H9 (cell line): ENCODE measurements at places on chromosomes 6 and 20.

GRCh38 chr6:12947151-12947871, 230.7 kb downstream of the PHACTR1 start:
- DNase-seq: no peak

- DNase-seq: peak; percentile 61
These were observed 30.1 kb downstream of the RIMS4 start for GRCh38 chr20:44780226-44780625.

- peak; percentile 79 for DNase-seq
These were observed 10.4 kb upstream of the GCNT2 start for GRCh38 chr6:10510592-10511367.

GRCh38 chr20:45456632-45457031, 12.9 kb upstream of the WFDC2 start:
- peak; percentile 73 for DNase-seq

DNA sequence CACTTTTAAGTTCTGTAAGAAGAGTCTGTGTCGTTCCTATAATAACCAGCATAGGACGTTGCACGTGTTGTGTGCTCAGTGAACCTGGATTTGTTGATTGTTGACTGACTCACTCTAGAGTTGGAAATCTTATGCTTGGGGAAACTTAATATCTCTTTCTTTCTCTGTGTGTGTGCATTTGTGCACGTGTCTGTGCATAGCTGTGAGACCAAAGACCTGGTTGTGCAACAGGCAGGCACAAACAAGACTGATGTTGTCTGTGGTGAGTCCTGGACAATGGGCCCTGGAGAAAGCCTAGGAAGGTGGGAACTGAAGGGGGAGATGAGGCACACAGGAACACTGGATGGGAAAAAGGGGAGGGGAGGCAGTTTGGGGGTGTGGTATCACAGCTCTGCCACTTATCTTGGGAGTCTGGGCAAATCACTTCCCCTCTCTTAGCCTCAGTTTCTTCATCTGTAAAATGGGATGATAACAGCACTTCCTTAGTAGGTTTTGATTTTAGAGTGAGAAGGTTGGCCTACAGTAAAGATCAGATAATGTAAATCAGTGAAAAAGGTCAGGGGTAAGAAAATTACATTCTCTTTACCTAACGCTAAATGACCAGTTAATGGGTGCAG, 8.4 kb downstream of the CD40 start:
- DNase-seq: no peak

GRCh38 chr6:106227612-106228507, 97.7 kb downstream of the ATG5 start:
- no peak for DNase-seq

GRCh38 chr6:28322661-28323060, 13.3 kb downstream of the ZSCAN31 start:
- no peak for DNase-seq

DNA sequence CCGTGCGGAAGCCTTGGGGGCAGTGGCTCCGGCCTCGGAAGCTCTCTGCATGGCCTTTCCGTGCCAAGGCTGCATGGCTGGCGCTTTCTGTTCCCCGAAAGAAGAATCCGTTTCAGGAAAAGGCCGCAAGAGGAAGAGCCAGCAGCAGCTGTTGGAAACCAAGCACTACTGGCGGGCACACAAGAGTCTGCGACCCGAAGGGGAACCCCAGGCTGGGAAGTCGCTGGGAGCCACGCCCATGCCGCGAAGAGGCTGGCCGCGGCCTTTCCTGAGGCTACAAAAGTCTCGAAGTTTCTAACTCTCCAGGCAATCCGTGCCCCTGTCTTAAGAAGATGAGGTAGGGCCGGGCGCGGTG, at the start of gene CGAS:
Gene CGAS (minus strand): TSS at position 191 of the 355 bp plus-strand sequence. CDS start 116 bp downstream, at position 75.
- DNase-seq: no peak

DNA sequence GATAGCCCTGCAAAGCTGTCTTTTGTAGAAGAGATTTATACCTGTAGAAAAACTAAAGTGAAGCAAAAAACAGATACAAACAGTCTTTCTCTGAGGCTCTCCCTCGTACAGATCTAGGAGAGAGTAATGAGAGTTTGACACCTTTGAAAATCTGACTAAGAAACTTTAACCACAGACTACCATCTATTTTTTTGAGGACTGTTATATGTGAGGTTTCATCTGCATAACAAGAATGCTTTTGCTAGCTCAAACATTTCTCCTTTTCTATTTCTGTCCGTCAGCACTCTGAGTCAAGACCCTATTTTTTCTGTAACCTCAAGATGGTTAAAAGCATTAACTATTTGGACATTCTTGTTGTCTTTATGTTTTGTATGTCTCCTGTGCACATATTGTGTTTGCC, 193.0 kb downstream of the BTBD3 start:
- no peak for DNase-seq

DNA sequence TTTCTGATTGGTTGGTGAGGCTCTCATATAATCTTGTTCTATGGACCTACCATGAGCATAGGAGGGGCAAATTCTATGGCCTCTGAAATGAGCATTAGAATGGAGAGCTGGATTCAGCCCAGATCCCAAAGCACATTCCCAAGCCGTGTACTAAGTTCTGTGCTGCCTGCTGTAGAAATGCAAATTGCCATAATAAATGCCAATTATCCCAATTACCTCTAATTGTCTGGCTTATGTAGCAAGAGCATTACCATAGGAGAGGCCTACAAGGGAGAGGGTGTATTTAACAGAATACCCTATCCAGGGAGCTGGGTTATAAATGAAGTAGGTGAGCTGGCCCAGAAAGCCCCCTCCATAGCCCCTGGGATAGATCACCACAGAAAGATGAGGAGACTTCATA, 126.8 kb downstream of the LRFN2 start:
- no peak for DNase-seq

- no peak for DNase-seq
These were observed 22.3 kb downstream of the FOXA2 start for GRCh38 chr20:22561965-22562577.

DNA sequence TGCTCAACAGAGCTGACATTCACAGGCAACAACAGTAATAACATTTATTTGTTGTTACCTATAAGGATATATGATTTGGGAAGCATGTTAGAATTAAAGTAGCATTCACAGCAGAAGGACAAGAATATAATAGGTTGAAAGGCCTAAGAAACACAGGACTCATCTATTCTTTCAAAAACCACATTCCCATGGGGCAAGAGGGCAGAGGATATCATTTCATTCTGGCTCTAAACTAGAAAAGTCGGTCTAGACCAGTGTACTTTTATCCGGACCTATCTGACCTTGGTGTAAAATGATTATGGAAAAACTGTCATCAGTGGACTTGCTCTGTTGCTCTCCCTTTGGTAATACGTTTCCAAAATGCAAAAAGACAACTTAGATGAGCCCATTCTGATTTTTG, 914.7 kb upstream of the CITED2 start:
- DNase-seq: no peak

DNA sequence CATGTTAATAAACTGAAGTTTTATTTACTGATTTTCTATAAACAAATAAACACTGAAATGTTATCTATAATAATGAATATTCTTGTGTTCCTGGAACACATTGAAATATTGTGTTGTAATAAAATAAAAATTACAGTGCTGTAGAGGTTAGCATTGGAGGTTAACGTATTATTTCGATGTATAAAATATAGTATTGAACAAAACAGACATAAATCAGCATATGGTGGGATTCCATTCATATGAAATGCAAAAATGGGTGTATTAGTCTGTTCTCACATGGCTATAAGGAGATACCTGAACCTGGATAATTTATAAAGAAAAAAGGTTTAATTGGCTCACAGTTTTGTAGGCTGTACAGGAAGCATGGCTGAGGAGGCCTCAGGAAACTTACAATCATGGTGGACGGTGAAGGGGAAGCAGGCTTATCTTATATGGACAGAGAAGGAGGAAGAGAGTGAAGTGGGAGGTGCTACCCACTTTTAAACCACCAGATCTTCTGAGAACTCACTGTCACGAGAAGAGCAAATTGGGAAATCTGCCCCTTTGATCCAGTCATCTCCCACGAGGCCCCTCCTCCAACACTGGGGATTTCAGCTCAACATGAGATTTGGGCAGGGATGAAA, 24.6 kb upstream of the BMP6 start:
- DNase-seq: no peak

DNA sequence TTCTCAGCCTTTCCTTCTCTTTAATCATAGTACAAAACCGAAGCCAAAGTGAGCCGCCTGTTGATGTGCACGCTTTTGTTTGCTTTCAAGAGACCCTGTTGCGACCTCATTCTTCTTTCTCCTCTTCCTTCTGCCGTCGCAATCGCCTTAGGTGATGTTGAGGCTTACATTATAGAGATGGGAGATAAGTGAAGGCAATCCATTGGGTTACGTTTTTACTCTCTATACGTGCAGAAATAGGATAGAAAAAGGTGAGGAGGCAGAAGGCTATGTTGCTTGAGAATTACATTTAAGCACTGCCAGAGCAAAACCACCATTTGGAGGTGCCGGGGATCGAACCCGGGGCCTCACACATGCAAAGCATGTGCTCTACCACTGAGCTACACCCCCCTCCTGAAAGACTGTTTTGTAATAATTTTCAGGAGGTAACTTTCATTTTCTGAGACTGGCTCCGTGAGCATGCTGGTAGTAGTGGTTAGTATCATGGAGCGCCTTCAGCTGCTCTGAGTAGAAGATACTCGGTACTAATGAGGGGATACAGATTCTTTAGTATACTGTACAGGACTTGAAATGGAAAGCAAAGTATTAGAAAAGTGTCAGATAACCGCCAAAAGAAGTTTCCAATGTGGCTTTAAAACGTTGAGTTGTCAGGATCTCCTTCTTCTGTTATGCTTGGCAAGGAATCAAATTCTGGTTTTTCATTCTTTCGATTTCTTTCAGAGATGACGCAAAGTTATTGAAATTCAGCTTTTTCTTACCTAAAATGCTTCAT, 165.6 kb downstream of the TRIM27 start:
- peak; percentile 80 for DNase-seq

GRCh38 chr6:28758818-28759235, 165.0 kb downstream of the TRIM27 start:
- no peak for DNase-seq

- DNase-seq: no peak
These were observed 66.9 kb downstream of the PHACTR2 start for GRCh38 chr6:143744551-143745165.

DNA sequence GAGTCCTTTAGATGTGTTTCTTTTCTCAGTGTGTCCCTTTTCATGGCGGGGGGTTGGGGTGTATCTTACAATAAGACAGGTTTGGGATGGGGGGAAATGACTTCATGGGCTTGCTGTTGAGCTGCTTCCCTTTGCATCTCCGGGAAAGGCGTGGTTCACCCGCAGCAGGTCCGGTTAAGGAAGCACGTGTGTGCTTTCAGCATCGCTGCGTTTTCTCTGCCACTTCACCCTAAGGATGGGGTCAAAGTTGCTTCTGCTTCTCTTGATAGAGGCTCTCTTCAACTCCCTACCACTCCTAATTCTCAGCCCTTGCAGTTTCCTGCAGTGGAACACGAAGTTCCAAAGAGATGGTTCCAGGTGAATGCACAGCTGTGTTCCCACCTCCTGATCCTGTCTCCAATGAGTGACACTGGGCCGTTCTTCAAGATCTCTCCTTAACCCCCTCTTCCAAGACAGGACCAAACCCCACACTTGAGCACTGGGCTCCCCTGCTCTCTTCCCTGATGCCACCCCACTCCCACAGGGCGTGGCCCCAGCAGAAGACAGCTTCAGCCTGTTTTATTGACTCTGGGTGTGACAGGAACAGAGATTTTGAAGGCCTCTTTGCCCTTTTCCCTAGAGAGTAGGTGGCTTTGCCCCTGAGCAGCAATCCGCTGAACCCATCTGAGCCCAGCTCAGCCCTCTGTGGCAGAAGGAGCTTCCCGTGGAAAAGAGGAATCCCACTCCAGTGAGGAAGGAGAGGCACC, 85.2 kb downstream of the PLEKHG1 start:
- no peak for DNase-seq

- peak; percentile 36 for DNase-seq
These were observed 59.4 kb downstream of the WDR27 start for GRCh38 chr6:169642455-169642854.

- DNase-seq: no peak
These were observed 356.3 kb downstream of the ZFAND3 start for GRCh38 chr6:38175786-38176185.

- DNase-seq: no peak
These were observed 32.0 kb downstream of the KIF16B start for GRCh38 chr20:16541226-16541625.
